T-helper 17 cell (primary cell): ENCODE measurements at places on chromosomes 5 and 9. TPM values are rescaled to one million over a fixed set of nuclear protein-coding genes. Genes with fewer than 3 reads are reported as not detected.

- DNase-seq, result no peak
These were observed 1.3 kb downstream of the RANBP3L start for GRCh38 chr5:36300191-36300926.

GRCh38 chr5:56456002-56456401 lies 222.9 kb upstream of the ANKRD55 start:
- no peak for DNase-seq

GRCh38 chr9:100619665-100620064 lies 41.8 kb downstream of the CAVIN4 start:
- no peak for DNase-seq

C9orf43 gene
- total RNA-seq, result 0.65 TPM

- no peak for DNase-seq
These were observed 450.9 kb downstream of the DMAC1 start for GRCh38 chr9:7348692-7349091.

RHOBTB3 gene
- total RNA-seq, result 0.92 TPM

- DNase-seq, result no peak
These were observed 580.2 kb upstream of the PTPRD start for GRCh38 chr9:11192993-11193392.
